ENCODE measurements at places on chromosomes 2 and 18.
A peak's percentile ranks its signal among the peaks of the same experiment; 100 is the strongest.

GRCh38 chr2:136065384-136065783, 52.6 kb downstream of the CXCR4 start:
- no peak for DNase-seq

- DNase-seq = no peak
Measured at GRCh38 chr18:67710639-67711038, 194.1 kb upstream of the DSEL start.

- DNase-seq = no peak
Measured at GRCh38 chr18:10015288-10015701, 101.5 kb downstream of the VAPA start.

- DNase-seq = no peak
Measured at GRCh38 chr2:235142601-235143000, 190.8 kb downstream of the SH3BP4 start.

- DNase-seq = no peak
Measured at GRCh38 chr2:27569398-27569797, 13.4 kb upstream of the ZNF512 start.

DNA sequence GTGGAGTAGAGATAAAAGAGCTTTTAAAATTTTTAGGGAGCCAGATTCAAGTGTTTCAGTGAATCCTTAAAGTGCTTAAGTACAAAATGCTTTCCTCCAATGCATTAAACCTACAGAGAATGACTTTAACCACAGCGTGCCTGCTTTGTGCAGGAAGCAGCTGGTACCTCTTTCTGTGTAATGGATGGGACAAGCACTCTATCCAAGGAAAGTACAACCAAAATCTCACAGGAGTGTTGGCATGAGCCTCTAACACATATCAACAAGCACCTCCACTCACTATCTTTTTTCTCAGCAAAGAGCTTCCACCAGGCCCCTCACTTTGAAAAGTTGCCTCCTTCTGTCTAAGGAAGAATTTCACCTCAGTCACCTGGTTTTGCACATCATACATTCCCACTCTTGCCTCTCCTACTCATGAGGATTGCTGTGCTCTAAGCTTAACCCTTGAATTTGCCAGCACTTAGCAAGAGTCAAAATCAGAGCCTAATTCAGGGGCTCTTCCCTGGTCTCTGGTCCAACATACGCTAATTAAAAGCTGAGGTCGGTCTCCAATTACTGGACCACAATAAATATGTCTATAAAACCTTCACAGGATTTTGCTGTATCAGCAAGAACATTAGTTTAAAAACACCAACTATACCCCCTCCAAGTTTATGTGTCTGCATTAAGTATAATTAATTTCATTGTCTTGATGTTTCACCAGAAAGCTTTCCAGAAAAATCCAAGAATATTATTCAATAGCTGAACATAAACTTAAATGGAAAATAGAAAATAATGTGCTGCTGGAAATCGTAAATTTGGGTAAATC, 68.9 kb downstream of the ZNF521 start:
- no peak for DNase-seq

DNA sequence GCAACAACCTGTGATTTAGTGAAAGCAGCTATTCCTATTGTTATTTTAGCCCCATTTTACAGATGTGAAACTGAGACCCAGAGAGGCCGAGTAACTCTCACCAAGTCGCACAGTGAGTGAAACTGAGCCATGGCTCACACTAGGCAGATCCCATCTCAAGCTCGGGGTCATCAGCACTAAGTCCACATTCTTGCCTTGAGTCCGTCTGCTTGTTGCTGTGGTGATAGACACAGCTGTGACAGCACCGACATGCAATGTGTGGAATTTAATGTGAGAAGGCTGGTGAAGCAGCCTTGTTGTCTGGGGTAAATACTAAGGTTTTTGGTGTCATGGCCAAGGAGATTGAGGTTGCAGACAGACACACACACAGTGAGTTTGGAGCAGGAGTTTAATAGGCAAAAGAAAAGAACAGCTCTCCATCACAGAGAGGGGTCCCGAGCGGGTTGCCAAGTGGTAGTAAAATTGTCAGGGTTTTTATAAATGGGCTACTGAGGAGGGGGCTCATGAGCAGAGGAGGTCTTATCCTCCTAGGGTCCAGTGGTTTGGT, 40.2 kb upstream of the GMCL1 start:
- peak; percentile 23 for DNase-seq

GRCh38 chr2:172596776-172597175, 40.9 kb downstream of the PDK1 start:
- no peak for DNase-seq

DNA sequence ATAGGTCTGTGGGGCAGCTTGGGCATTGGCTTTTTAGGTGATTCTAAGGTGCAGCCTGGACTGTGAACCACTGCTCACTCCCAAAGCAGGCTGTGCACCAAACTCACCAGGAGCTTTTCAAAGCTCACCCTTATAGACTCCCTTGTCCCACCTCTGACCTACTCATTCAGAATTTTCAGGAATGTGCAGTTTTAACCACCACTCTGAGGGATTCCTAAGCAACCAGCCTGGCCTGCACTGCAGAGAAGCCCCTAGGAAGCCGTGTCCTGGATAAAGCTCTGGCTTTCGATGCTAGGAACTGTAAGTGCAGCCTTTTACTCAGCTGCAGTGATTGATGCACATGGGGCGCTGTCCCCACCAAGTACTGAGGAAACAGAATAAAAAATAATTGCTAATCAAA, 33.0 kb downstream of the MRO start:
- no peak for DNase-seq

DNA sequence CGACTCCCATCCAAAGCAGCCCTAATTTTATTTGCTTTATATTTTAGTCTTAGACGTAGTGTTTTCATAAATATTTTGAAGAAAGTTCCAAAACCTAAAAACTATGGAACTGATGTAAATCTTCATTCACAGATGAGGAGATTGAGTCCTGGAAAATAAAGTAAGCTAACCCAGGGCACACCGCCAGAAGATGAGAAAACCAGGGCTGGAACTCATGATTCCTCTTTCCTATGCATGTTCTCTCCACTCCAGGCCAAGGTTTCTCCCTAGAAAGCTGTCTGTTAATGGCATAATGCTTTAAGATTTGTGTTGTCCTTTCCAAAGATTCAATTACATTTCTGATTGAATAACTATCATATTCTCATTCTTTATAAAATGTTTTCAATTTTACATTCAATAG, 78.4 kb upstream of the ZC3H15 start:
- no peak for DNase-seq

- DNase-seq = no peak
Measured at GRCh38 chr2:121695171-121695451, 41.6 kb downstream of the NIFK start.

- no peak for DNase-seq
Measured at GRCh38 chr2:182933629-182934028, 67.2 kb upstream of the FRZB start.

GRCh38 chr2:171835386-171835785, 58.7 kb downstream of the SLC25A12 start:
- no peak for DNase-seq

DNA sequence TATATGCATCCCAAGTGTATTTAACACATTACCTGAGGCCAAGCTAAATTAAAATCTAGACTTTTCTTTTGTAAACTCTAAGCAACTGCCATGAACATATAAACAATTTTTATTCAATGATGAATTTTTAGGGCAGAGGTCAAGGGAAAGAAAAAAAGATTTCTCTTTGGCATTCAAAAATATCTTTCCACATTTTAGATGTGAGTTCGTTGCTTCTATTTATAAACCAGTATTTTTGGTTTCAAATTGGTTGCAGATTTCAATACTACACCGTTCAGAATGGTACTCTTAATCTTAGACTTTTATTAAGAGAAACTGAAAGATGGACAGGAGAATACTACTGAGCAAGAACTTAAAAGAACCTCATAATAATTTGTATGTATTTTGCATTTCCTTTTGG, 293.6 kb upstream of the CCDC68 start:
- DNase-seq = no peak

DNA sequence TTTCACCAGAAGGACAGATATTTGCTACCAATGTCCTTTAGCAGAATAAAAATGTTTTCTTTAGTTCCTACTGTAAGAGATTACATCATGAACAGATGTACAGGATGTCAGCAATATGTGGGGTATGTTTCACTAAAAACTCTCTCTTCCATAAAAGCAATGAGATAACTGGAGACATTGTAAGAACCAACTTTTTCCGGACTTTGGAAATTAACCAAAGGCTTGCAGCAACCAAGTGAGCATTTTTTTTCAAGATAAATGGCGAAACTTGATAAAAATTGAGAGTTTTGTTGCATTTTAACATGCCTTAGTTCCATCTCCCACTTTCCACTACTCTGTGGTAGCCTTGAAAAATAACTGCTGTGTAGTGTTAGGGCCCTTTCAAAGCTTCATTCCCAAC, 429.8 kb upstream of the CDH2 start:
- DNase-seq = no peak

DNA sequence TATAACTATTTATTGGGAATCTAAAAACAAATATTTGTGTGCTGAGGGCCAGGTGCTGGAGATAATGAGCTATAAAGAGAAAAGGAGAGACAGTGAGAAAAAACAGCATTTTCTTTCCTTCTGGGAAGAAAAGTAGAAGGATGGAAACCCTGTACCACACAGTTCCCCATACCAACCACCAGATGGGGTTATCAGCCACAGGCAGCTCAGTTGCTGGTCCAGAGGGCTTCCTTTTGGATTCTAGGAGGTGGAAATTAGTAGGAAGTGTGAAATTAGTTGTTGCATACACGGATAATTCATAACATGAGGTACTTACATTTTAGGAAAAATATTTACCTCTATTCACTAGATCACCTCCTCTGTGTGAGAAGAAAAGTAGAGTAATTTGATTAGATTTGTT, 237.0 kb upstream of the FOSL2 start:
- DNase-seq = no peak

DNA sequence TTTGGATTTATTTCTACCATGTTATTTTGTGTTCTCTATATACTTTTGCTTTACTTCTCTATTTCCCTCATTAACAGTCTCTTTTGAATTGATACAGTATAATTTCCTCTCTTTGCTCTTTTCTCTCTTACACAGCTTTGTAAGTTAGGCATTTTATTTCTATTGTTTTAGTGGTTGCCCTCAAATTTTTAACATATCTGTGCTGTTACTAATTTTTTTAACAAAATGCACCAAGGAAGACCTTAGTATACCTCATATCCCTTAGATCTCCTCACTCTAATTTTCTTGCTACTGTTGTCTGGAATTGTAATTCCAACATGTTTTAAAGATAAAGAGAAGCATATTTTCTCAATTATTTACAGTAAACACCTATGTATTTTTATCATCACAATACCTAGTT, 416.8 kb upstream of the SLC14A2 start:
- DNase-seq = no peak

DNA sequence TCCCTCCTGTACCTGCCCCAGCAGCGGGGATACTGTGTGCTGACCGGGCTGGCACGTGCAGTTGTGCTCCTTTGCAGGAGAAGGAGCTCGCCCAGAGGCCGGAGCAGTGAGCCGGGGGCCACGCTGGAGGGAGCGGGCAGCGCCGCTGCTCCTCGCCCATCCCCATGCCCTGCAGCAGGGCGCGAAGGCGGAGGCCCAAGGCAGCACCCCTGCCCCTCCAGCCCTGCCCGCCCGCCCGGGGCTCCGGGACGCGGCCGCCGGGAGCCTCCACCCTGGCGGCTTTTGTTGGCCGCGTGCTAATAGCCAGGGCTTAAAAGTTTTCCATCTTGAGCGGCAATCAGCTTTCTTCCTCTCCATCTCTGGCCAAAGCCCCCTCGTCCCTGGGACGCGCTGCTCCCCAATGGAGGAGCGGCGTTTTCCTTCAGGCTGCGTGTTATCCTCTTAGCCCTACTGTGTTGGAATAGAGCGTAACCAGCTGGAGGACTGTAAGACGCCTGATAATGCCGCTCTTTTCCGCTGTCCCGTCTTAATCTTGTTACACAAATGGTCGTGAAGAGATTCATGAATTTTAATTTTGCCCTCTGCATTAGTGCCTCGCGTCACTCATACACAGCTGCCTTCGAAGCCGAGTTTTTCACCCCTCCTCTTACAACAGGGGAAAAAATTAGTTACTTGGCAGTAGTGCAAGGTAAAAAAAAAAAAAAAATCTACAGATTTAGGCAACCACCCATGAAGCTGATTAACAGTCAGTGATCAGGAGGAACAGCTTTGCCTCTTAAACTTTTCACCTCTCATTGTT, 172.9 kb upstream of the SIX3 start:
- DNase-seq = no peak

DNA sequence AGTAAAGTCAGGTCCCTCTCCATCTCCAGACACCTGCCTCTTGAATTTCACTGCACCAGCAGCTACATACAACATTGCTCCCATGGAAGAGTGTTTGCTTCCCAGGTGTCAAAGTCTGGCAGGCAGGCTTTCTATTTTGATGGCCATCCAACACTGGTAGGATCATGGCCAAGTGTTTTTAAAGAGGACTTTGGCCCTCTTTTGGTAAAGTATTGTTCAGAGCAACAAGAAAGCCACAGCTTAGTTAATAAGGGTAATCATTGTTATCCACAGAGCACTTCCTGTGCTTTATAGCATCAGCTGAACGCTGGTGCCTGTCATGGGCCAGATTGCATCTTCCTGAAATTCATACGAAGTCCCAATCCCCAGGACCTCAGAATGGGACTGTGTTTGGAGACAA, 133.2 kb downstream of the NCK2 start:
- no peak for DNase-seq

DNA sequence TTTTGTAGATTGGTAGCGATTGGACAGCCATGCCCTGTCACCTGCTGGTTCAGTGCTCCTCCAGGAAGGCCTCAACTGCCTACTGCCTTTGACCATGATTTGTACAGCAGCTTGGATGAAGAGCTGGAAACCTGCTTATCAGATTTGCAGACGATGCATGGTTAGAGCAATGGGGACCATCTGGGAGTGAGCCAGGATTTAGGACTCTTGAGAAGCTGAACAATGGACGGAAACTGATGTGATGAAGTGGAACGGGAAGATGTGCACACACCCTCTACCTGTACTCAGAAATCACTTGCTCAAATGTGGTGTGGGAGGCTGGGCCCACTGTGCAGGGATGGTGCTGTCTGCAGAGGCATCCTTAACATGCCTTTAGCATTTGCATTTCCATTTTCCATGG, 57.2 kb downstream of the NCK2 start:
- no peak for DNase-seq

DNA sequence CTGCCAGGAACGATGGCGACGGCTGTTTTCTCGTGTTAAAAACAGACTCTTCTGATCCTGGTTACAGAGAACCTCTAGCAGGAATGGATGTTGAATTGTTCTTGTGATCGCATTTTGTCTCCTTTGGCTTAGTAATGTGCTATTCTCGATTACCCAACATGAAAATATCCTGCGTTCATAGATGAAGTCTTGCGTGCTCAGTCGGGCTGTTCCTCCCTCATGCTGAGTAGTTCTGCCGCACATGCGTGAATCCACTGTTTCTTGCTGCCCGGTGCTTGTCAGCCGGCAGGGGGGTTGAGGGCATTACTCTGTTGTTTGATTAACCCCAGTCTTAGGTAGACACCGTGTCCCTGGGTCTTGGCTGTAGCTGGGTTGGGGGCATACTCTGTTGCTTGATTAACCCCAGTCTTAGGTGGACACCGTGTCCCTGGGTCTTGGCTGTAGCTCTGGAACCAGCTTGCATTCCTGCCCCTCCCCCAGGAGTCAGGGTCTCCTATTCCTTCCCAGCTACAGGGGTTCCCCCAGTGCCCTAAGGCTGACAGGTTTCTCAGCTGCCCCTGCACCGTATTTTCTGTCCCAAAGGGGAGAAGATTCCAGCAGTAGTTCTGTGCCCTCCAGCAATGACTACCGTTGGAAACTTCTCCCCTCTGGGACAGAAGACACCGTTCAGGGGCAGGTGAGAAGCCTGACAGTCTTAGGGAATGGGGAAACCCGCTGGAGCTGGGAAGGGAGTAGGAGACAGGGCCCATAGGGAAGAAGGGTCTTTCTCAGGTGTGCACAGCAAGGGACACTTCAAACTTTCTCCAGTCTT, 22.1 kb upstream of the ASB1 start:
- no peak for DNase-seq
